Cardiac muscle cell (in vitro differentiated cells and primary cell): ENCODE measurements at places on chromosomes 12 and 14. TPM values are rescaled to one million over a fixed set of nuclear protein-coding genes. Genes with fewer than 3 reads are reported as not detected.

GRCh38 chr12:58288190-58288589 lies 346.8 kb downstream of the ATP23 start:
- DNase-seq = no peak

- DNase-seq = no peak
These were observed 162.2 kb upstream of the RMST start for GRCh38 chr12:97300431-97300830.

The SPPL3 gene
- 23.2 and 26.9 TPM in 2 replicates for total RNA-seq

DNA sequence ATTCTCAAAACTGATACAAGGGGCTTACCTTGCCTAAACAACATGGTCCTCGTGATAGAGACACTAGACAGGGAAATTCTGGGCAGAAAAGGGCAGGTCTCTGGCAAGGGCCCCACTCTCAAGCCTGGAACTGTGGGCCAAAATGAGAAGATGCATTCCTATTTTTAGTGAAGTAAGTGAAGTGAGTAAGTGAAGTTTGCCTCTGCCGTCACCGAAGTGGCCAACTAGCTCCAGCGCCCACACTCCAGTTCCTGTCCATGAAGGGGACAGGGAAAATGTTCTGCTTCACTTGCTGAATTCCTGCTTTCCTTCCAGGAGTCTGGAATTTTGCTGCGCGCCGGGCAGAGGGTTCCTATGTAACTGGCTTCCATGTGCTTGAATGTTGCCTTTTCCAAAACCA lies 1035.6 kb upstream of the TMEM132C start:
- DNase-seq = no peak

DNA sequence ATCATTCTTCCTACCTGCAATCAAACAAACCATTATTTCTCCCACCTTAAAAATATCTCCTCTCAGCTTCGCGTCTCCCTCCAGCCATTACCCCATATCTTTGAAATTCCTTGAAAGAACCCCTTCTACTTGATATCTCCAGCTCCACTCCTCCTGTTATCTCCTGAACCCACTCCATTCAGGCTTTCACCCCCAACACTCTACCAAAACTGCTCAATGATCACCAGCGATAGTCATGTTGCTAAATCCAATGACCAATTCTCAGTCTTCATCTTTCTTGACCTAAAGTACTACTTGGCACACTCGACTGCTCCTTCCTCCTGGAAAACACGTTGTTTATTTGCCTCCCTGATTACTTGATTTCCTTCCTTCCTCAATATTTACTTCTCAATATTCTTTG lies 70.1 kb downstream of the DUSP16 start:
- DNase-seq = no peak

The SLC17A8 gene
- total RNA-seq = not detected in 2 replicates

- DNase-seq = no peak
These were observed 55.7 kb upstream of the OVCH1 start for GRCh38 chr12:29552994-29553748.

- no peak for DNase-seq
These were observed 377.1 kb upstream of the KITLG start for GRCh38 chr12:88957358-88957757.

GRCh38 chr12:67740711-67741110 lies 92.2 kb downstream of the DYRK2 start:
- DNase-seq = no peak
